NCI-H2227 treated with DMSO at 0.1 percent for 48 hours (cell line): ENCODE measurements at places on chromosomes 11 and 22.

DNA sequence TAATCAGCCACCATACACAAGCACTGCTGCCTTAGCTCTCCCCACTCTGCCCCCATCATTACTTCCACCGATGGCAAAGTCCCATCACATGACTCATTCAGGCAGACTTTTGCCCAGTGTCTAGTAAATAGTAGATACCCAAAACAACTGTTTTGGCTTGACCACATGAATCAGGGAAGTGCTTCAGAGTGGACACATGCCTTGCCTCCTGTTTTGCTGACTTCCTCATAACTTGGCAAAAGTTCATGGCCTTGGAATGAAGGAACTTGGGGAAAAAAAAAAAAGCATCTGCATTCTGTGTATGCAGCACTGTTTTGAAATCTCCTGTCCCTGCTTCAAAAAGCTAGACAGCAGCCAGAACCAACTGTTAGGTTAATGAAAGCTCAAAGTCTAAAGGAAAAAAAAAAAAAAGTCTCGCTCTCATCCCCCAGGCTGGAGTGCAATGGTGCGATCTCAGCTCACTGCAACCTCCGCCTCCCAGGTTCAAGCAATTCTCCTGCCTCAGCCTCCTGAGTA lies 335.3 kb downstream of the FAM181B start:
- no peak for DNase-seq

- DNase-seq = no peak
Observed at GRCh38 chr11:120146413-120147093, 8.6 kb upstream of the TRIM29 start.

- peak; percentile 9 for DNase-seq
Observed at GRCh38 chr11:123194337-123195187, 486 bp downstream of the CLMP start.

DNA sequence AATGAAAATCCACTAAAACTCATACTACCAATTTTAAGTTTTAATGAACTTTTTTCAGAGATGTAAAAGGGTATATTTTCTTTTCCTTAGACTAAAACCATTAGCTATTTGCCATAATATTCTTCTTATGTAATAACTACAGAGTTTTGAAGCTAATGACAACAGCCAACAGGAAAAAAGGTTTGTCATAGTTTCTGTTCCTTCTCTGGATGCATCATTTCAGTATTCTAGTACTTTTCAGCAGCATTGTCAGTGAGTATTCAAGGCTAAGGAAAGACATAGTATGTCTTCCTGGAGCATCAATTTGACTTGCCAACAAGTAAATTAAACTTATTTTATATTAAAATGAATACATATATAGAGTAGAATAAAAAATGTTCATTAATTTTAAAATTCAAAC lies 166.0 kb downstream of the METTL15 start:
- no peak for DNase-seq

GRCh38 chr22:23236440-23237184 lies 56.3 kb downstream of the BCR start:
- DNase-seq = no peak

GRCh38 chr11:57213342-57214097 lies 23.5 kb downstream of the APLNR start:
- peak; percentile 94 for DNase-seq

DNA sequence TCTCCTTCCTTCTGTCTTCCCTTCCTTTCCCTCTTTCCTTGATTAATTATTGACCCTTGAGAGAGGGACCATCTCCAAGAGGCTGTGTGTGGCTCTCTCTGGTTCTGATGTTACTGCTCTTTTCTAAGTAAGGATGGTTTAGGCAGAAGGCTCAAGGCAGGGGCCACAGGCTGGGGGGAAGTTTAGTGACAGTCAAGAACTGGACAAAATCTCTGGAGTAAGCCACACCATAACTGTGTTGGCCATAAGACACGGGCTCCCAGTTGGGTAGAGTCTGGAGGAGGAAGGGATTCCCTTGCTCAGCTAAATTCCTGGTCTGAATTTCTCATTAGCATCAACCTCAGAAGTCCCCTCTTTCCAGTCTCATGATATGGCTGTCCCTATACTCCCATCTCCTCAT lies 74.7 kb downstream of the BUD13 start:
- DNase-seq = no peak

GRCh38 chr22:48838376-48838775 lies 989.3 kb downstream of the BRD1 start:
- DNase-seq = no peak
